Esophagus (tissue), 2 donors: ENCODE measurements at places on chromosomes 13 and 19. TPM values are rescaled to one million over a fixed set of nuclear protein-coding genes. Genes with fewer than 3 reads are reported as not detected.

The NOVA2 gene
- 0.31 TPM for polyA plus RNA-seq

The ZNF607 gene
- 2.1 TPM for polyA plus RNA-seq

The GIPC3 gene
- 0.57 TPM for polyA plus RNA-seq

The PTPRH gene
- polyA plus RNA-seq: 0.19 TPM
